ENCODE measurements at places on chromosomes 12 and 14.

DNA sequence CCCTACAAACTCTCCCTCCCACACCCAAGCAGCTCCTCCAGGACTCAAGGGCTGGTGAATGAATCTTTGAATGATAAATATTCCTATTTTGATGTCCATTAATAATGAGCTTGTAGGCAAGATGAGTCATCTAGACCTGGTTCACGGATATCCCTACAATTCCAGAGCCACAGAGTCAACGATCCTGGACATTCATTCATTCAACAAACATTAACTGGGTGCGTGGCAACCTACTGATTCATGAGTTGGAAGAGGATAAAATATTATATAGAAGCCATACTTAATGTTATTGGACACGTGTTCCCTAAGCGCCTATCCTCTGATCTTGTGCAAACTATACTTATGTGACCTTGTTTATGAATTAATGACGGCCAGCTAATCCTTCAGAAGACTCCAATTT is 420 bp upstream of the OTUB2 start:
- DNase-seq = no peak

DNA sequence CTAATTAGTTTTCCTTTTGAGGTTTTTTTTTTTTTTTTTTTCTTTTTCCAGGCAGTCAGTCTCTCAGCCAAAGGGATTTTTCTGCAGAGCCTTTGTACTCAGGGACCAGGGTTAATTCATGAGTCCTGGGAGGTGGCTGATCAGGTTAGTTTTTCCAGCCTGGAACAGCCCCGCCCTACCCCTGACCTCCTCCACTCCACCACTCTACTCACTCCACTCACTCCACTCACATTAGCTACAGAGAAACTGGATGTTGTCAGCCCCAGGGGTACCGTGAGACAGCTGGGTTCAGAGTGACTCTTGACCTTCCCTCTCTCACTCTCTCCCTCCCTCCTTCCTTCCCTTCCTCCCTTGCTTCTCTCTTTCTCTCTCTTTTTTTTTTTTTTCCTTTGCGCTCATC is 161.0 kb downstream of the CRADD start:
- DNase-seq = no peak

DNA sequence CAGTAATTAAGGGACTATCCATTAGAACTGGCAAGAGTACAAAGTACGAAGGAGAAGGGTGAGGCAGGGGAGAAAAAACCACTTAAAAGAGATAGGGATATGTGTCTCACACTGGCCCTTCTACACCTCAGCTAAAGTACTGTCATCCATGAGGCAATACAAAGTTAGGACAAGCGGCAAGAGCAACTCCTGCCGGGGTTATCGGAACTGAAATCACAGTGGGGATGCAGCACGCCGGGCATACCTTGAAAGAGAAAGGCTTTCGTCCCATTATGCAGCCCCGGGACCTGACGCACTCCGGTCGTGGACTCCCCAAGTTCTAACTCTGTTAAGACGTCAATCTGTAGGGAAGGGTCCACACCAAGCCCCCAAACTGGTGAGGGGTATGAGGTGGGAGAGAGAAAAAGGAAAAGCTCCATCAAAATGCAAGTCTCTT is 1.1 kb downstream of the NELL2 start:
- no peak for DNase-seq

GRCh38 chr12:124000111-124000510 is 27.1 kb downstream of the ZNF664 start:
- no peak for DNase-seq

DNA sequence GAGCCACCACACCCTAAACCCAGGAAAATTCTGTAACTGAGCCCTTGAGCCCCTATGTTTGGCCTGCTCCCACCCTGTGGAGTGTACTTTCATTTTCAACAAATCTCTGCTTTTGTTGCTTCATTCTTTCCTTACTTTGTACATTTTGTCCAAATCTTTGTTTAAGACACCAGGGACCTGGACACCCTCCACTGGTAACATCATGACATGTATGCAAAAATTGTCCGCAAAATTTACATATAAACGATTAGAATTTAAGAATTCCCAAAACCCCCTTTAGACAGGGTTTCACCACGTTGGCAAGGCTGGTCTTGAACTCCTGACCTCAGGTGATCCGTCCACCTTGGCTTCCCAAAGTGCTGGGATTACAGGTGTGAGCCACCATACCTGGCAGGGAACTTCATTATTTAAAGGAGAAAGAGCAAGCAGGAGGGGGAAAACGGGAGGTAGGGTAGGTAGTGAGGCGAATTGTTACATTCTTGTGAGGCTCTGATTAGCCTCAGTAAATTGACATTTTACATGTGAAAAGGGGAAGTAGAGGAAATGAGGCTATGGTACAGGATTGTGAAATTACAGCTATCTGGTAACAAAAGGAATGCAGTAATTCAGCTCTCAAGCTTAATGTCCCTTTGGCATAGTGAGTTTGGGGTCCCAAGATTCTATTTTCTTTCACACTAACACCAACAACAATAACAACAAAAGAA is 27.6 kb downstream of the TUBA1A start:
- DNase-seq = no peak

DNA sequence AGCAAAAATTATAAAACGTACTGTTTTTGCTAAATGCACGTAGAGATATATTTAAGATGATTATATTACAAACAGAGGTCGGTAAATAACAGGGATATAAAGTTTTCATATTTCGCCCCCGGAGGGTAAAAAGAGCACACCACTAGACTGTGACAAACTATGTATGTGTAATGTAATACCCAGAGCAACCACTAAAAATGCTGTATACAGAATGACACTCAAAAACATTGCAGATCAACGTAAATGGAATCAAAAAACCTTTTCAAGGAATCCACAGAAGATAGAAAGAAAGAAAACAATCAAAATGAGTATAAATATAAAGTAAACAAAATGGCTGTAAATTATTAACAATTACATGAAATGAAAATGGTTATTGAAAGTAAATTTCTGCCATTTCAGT is 37.6 kb upstream of the PRB4 start:
- DNase-seq = no peak
